ENCODE measurements at places on chromosomes 11 and 22.

DNA sequence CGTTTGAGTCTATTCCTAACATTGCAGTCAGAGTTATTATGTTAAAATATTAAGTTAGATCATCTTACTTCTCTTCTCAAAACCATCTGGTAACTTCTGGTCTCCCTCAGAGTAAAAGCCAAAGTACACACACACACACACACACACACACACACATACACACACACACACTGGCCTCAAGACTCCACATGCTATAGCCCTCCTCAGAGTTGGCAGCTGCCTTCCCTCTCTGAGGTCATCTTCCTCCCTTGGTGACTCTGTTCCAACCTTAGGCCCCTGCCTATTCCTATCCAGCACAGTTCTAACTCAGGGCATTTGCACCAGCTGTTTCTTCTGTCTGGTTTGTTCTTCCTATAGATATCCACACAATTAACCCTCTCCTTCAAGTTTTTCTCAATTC lies 272.0 kb upstream of the SESN3 start:
- no peak for DNase-seq

GRCh38 chr11:2302896-2303626 lies 1.2 kb downstream of the TSPAN32 start:
- no peak for DNase-seq

DNA sequence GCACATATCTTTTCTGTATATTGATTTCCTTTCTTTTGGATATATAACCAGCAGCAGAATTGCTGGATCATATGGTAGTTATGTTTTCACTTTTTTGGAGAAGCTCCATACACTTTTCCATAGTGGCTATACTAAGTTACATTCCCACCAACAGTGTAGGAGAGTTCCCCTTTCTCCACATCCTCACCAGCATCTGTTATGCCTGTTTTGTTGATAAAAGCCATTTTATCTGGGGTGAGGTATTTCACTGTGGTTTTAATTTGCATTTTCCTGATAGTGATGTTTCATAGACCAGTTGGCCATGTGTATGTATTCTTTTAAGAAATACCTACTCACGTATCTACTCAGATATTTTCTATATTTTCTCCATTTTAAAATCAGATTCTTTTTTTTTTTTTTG lies 419.3 kb upstream of the FAT3 start:
- DNase-seq = no peak

DNA sequence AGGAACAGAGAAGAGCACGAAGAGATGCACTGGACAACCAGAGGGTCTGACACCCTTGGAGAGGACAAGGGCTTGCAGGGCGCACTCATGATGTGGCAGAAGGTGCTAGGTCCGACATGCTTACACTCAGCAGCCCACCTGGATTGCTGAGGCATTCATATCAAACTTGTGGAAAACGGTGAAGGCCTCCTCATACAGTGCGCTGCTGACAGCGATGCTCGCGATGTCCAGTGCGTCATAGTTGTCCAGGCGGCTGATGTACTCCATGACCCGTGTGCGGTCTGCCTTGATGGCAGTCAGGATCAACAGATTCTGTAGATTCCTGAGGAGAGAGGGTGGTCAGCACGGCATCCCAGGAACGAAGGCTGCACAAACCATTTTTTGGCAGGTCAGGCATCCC lies 31.7 kb upstream of the SLC25A1 start:
- DNase-seq = no peak

DNA sequence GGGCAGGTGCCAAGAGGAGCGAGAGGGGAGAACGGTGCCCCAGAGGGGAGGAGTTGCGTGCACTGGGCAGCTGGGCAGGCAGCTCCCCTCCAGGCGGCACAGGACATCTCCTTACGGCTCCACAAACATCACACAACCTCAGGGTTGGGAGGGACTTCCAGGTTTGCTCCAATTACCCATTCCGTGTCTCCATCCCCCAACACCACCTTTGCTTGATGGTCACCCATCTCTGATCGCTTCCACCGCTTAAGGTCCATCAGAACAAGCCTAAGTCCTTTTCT lies 14.5 kb upstream of the TP53AIP1 start:
- DNase-seq = no peak

DNA sequence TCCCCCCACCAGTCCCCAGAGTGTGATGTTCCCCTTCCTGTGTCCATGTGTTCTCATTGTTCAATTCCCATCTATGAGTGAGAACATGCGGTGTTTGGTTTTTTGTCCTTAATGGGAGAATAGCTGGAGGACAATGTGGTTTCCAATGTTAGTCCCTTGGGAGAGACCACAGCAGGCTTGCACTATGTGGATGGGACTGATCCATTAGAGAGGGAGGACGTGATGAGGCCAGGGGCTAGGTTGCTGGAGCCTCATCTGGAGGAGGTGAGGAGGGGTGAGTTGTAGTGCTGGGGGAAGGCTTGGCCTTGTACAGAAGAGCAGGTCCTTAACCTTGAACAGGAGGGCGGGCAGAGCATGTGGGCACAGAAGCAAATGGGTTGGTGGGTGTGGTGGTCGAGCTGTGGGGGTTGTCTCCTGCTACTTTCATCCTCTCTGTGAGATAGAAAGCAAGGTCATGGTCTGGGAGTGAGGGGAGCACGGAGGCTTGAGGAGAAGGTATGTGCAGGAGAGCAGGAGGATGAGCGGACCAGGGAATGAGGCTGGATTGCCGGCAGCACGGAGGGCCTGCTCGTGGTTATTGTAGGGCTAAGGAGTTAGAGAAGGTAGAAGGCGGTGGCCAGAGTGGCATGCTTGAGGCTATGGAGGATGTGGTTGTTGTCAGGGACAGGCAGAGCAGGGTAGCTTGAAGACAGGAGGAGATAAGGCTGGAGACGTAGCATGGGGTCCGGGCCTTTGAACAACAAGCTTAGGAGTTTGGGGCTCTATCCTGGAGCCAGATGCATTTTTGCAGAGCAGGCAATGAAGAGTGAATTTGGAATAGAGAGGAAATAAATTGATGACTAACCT lies 11.2 kb upstream of the SREBF2 start:
- no peak for DNase-seq

All from stimulated activated CD4-positive, alpha-beta T cell treated with anti-CD3 and anti-CD28 coated beads, Interleukin-1b, Interleukin-23, amount 100 ng/mL, for 48 hours (primary cell).